Fibroblast of skin of left quadriceps (primary cell): ENCODE measurements at places on chromosomes 12 and 14.

GRCh38 chr14:104544362-104544961, 35.1 kb upstream of the C14orf180 start:
- DNase-seq = no peak

- no peak for DNase-seq
Observed at GRCh38 chr12:107492393-107493134, 193.0 kb upstream of the PWP1 start.

- DNase-seq = peak; percentile 26
Observed at GRCh38 chr12:88185988-88186387, 43.9 kb downstream of the TMTC3 start.

DNA sequence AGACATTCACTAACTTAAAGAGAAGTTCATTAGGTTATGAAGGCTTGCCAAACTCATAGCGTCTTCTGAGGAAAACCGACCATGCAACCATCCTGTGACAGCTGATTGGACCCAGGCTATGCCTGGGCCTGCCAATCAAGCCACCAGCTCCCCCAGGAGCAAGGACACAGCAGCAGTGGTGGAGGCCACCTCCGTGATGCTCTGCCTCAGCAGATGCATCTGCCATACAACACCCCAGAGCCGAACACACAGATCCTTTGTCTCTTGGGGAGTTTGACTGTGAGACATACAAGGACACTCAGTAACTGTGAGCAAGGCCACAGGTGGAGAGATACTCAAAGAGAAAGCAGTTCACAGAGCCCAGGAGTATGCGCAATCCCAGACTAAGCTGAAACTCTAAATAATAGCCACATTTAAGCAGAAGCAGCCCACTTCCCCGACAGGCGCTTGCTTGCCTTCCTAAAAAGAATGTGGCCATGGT, 10.0 kb upstream of the CNIH1 start:
- no peak for DNase-seq

DNA sequence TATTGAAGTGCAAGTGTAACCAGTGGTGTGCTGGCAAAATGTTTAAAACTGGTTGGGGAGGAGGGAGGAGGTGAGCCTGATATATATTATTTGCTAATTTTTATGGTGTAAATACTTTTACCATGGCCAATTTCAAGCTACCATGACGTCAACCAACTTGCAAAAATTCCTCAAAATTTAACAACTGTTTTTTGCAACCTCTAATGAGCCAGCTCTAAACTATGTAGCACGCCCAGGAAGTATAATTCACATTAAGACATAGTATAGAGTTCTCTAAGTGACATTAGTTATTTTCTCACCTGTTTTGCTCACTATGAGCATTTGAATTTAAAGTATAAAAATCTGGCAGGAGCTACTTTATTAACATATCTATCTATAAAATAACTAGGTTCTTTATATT, 41.4 kb downstream of the ATL1 start:
- DNase-seq = no peak

DNA sequence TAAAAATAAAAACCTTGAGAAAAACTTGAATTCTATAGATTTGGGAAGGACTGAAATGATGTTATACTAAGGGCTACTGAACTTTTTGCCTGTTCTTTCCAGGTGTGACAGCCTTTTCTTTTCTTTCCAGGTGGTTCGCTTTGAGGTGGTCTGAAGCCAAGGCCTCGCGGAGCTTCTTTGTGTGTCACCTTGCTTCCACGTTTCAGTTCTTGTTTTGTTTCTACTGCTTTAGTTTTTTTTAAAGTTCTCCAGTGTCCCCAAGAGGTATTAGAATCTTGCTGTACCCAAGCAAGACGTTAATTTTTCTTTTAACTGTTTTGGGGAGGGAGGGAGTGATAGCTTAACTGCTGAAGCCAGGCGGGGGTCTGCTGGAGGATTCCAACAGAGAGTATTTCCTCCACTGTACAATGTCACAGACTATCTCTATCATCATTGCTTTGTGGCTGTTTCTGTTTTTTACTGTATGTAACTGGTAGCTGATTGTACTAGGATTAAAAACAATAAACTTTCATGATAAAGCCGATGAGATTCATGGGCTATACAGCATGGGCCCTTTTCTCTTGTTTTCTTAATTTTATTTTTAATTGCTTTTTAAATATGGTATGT, 40.2 kb downstream of the PROX2 start:
- DNase-seq = no peak

GRCh38 chr12:46160101-46160980, 108.5 kb downstream of the SLC38A1 start:
- peak; percentile 51 for DNase-seq

DNA sequence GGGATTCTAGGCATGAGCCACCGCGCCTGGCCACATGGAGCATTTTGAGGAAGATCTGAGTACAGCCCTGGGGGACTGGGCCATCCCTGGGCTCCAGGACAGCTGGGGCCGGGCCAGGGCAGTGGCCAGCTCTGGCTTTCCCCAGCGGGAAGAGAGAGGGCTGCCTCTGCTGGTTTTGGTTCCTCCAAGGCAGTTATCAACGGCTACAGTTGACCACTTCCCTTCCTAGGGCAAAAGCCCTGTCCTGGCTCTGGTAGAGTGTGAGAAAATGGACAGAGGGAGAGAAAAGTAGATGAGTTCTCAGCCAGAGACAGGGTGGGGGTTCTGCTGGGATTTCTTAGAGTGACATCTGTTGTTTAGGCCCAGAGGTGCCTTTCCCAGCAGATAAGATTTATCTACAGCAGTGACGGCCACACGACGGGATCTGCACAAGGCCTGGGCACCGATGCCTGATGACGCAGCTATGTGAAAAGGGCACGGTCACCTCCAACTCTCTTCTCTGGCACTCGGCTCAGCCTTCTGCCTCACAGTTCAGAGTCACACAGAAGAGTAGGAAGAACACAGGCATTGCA, 5.5 kb upstream of the HVCN1 start:
- DNase-seq = no peak

GRCh38 chr12:103160622-103161021, 203.1 kb downstream of the ASCL1 start:
- DNase-seq = no peak

DNA sequence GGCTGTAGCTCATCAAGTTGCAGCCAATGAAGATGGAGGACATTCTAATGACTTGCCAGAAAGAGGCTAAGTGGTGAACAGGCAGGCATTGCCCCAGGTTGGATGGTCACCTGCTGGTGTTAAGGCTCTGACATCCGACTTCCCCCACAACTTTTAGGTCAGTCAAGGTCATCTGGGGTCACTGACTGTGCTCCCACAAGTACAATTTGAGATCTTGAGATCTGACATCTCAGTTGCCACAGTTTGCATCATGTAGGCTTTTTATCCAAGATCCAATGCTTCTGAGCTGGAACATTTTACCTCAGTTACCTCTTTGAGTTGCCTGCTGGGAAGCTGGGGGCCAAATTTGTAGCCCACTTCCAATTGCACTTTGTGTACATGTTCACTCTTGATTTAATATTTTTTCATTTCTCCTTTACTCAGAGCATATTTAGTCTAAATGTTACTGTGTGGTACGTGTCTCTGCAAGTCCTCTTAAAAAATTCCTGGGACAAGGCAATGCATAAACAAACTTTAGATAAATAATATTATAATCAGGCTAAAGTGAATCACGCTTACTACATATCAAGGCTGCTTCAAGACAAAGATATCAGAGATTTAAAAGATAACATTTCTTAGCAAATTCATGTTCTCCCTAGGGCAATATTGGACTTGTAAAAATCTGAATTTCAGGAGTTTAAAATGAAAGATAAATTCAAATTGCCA, 61.4 kb downstream of the SEL1L start:
- no peak for DNase-seq

DNA sequence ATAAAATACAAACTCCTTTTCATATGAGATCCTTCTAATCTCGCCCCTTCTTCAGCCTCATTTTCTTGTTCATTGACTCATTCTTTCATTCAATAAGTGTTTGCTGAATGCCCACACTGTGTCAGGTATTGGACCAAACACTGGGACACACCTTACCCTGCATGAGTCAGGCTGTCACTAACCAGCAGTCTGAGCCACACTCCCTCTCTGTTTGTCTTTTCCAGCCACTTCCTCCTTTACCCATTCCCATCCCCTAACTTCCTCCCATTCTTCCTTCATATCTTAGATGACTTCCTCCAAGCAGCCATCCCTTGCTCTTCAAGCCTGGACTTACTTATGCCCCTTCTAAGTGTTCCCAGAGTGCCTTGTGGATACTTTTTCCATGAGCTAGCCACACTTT, 27.0 kb upstream of the HIF1A start:
- DNase-seq = no peak

- DNase-seq = no peak
Observed at GRCh38 chr14:76720382-76720813, 40.9 kb upstream of the VASH1 start.

DNA sequence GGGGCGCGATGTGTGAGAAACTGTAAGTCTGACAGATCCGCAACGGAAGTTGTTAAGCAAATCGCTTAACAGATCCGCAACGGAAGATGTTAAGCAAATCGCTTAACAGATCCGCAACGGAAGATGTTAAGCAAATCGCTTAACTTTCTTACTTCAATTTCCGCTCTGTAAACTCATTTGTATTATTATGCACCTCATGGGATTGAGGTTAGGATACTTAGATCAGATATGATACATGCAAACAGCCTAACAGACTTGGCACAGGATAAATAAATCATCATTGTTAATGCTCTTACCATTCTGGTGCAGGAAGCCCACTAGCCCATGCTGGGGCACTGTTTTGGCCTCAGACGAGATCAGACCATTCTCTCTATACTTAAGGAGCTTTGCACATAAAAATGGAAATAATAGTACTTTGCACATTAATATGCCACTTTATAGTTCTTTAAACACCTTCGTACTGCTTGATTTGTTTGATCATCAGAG, 399 bp downstream of the NCAPD2 start:
- DNase-seq = no peak

DNA sequence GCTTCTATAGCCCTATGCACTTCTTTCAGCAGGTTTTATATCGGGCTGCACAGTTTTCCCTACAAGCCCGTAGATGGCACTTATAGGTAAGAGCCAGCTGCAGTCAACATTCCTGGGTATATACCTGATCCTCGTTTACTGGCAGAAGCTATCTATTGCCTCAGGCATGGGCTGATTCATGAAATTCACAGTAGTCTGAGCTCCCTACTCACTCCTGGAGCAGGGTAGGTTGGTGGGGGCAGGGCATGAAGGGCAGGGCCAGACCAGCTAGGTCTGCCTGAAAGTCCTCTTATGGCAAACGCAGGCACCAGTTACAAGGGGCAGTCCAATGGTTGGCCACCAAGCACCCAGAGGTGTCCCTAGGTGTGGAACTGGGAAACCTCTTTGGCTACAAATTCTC, 345.8 kb downstream of the RPS29 start:
- DNase-seq = no peak

- DNase-seq = no peak
Observed at GRCh38 chr12:47763481-47764346, 5.0 kb upstream of the RAPGEF3 start.

DNA sequence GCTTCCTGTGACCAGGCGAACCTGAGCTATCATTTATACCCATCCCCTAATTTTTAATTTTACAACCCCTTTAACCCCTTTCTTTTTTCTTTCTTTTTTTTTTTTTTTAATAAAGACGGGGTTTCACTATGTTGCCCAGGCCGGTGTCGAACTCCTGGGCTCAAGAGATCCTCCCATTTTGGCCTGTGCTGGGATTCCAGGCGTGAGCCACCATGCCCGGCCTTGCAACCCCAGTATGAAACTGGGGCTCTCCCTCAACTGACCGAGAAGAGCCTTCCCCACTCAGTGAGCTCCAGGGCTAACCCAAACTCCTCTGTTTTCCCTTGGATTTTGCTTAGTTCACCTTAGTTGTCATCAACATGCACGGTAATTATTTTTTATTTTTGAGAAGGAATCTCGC, 992 bp downstream of the CPSF2 start:
- DNase-seq = no peak

DNA sequence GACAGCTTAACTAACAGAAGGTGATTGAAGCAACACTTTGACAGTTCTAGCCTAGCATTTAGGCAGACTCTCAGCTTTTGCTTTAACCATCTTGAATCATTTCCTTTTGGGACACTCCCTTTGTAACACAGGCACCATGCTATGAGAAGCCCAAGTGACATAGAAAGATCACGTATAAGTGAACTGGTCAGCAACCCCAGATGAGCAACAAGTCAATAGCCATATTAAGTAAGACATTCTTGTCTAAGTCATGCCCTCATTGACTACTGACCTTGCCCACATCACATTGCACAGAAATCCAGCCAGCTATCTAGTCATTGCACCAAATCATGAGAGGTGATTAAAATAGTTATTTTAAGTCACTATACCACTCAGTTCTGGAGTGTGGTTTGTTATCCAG, 476.8 kb downstream of the TRHDE start:
- no peak for DNase-seq

GRCh38 chr12:58877243-58877743, 43.0 kb downstream of the LRIG3 start:
- DNase-seq = peak; percentile 89

- no peak for DNase-seq
Observed at GRCh38 chr12:53803703-53804102, 51.9 kb upstream of the CISTR start.

GRCh38 chr12:45503899-45504298, 225.6 kb upstream of the ARID2 start:
- no peak for DNase-seq

- peak; percentile 39 for DNase-seq
Observed at GRCh38 chr14:85217412-85217811, 312.5 kb upstream of the FLRT2 start.

DNA sequence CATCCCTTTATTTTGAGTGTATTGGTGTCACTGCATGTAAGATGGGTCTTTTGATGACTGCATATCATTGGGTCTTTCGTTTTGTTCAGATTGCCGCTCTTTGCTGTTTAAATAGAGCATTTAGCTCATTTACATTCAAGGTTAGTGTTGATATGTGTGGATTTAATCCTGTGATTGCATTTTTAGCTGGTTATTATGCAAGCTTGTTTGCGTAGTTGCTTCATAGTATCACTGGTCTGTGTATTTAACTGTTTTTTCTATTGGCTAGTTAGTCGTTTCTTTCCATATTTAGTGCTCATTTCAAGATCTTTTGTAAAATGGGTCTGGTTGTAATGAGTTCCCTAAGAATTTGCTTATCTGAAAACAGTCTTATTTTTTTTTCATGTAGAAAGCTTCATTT, 1170.6 kb upstream of the SEL1L start:
- DNase-seq = no peak

- DNase-seq = no peak
Observed at GRCh38 chr14:31122921-31123320, 84.7 kb downstream of the HECTD1 start.
